GM12892 (cell line): ENCODE measurements at places on chromosomes 2 and 18.

- no peak for DNase-seq
Measured at GRCh38 chr2:191974676-191975075, 127.8 kb upstream of the CAVIN2 start.

DNA sequence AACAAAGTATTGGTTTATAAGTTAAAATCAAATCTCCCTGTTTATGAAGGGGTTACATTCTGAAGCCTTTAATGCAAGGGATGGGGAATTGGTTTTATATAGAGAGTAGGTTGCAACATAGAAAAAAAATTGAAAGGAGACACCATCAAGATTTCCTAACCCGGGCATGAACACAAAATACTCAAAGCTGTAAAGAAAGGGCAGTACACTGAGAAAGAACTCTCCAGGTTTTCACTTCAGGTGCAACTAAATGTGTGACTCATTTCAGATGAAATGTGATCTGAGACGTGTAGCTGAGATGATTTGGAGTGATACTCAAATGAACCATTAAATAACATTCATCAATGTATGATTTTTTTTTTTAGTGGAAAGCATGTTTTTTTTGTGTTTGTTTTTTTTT, 43.6 kb downstream of the SANBR start:
- DNase-seq, result no peak

DNA sequence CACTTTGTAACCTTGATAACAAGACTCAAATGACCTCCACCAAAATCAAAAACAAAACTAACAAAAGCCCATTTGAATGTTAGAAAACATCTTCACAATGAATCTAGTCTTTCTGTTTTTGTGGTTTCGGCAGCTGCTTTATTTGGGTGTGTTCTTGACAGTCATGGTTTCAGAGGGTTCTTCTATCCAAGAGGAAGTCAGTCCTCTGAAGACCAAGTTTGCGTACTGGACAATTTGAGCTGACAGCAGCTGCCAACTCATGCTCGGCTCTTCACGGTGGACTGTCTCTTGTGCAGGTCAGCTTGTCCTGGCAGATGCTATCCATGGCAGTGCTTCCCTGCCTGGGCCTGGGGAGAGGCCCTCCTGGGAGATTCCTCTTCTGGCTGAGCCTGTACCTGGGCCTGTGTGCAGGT, 91.0 kb downstream of the TMEM17 start:
- DNase-seq, result no peak

GRCh38 chr18:35095983-35096676, 54.9 kb downstream of the MAPRE2 start:
- no peak for DNase-seq

DNA sequence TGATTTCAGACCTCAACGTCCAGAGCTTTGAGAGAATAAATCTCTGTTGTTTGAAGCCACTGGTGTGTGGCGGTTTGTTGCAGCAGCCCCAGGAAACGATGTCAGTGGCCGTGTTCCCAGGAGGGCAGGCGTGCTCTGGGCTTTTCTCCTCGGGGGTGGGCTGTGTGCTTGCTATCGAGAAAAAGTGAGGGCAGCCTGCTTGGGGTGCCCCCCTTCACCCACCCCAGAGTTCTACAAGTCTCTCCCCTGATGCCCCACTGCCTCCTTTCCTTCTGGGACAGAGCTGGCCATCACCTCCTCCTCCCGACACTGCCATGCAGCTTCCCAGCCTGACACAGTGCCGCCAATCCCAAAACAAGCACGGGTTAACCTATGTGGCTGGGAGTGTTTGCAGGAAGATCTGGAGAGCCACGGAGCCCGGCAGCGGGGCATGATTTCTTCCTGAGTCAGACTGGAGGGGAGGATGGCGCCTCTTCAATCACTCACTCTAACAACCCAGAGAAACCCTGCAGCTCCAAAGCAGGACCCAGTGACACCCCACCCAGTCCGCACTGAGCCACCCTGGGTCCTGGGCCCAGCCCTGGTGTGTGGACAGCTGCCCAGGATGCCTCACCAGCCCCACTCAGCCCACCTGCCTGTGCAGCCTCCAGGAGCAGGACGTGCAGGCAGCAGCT, 213.7 kb upstream of the RAB6C start:
- DNase-seq, result no peak

GRCh38 chr2:153431114-153431513, 47.4 kb downstream of the RPRM start:
- no peak for DNase-seq

DNA sequence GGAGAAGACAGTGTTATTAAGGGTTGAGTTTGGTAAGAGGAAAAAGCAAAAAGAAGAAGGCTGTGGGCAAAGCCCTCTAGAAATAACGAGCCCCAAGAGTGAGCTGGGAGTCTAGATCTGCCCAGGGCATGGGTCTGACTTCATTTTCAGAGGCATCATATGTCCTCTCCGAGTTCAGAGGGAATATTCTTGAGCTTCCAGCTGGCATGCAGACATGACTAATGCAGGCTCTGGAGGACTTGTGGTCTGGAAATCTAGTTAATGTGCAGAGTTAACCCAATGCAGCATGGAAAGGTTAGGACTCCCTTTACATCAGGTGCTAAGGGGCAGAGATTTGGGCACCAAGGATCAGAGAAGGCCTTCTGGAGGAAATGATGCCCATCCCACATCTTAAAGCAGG, 7.3 kb downstream of the ACMSD start:
- DNase-seq, result no peak

- DNase-seq, result no peak
Measured at GRCh38 chr18:36354989-36355388, 57.5 kb downstream of the FHOD3 start.

GRCh38 chr2:121167411-121167810, 117.6 kb downstream of the TFCP2L1 start:
- DNase-seq, result no peak

- DNase-seq, result no peak
Measured at GRCh38 chr2:197433780-197434438, 919 bp downstream of the SF3B1 start.

DNA sequence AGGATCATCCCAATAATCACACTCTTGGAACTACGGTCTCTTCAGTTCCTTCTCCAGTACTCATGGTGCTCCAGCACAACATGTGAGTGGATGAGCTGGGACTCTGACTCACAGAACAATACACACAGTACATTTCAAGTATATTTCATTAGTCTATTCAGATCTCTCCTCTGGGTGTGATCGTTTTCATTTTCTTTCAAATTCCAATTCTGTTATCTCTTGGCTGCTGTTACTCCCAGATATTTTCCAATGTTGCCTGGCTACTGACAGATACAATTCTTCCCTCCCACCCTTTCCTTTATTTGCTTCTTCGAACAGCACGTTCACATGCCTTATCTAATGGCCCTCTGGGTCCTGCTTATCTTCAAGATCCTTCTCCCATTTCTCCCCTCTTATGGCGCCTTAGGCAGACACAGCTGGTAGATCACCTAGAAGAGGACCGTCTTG, 216.0 kb downstream of the ACKR3 start:
- DNase-seq, result no peak

DNA sequence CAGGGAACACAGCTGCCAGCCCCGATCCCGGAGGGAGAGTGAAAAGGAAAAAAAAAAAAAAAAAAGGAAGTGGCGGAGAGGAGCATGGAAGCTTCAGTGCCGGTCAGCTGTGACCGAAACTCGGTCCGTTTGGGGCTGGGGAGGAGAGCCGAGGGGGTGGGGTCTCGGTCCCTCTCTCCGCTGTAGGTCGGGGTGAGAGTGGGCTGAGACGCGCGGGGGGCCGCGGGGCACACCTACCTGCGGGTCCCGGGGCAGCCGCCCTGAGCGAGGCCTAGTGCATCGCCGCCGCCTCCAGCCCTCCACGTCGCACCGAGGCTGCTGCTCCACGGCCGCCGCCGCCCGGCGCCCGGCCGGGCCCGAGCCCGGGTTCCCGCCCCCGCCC, 536 bp downstream of the VPS54 start:
- no peak for DNase-seq

- DNase-seq, result no peak
Measured at GRCh38 chr2:196533772-196534397, 105.6 kb upstream of the CCDC150 start.

GRCh38 chr18:22711192-22711685, 221.9 kb upstream of the RBBP8 start:
- no peak for DNase-seq

- no peak for DNase-seq
Measured at GRCh38 chr18:57807336-57808117, 4.4 kb upstream of the ATP8B1 start.

- no peak for DNase-seq
Measured at GRCh38 chr18:62713651-62714247, 1.6 kb upstream of the PHLPP1 start.

GRCh38 chr18:23377669-23378301, 75.3 kb upstream of the RIOK3 start:
- DNase-seq, result no peak

GRCh38 chr2:140627136-140627535, 1503.7 kb downstream of the LRP1B start:
- DNase-seq, result no peak

DNA sequence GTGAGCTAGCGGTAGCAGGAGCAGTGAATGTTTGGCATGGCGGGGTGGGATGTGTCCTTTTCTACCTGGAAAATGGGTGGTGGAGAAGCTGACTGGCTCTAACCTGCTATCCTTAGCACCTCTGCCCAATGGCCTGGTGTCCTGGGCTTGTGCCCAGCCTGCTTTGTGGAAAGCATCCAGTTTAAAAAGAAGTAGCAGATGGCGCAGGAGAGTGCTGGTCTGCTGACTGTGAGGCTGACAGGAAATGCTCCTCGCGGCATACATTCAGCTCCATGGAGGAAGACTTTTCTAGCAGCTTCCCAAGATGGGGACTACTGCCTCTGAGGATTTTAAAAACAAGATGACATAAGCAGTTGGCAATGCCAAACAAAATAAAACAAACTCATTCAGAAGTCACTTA, 56.2 kb upstream of the LYPD6B start:
- no peak for DNase-seq

DNA sequence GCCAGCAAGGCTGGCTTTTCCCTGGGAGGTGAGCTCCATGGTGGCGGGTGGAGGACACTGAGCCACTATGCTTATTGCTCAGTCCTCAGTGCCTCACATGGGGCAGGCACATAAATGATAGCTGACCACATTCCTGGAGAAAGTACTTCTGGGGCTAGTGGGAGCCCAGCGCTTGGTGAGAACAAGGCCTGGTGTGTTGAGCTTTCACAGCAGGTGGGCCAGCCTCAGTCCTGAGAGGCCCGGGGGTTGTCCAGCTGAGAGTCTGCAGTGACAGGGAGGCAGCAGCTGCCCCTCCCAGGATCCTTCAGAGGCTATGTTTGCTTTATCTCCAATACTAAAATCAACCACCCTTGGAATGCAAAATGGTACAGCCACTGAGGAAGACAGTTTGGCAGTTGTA, 217.7 kb downstream of the ZBTB7C start:
- no peak for DNase-seq

DNA sequence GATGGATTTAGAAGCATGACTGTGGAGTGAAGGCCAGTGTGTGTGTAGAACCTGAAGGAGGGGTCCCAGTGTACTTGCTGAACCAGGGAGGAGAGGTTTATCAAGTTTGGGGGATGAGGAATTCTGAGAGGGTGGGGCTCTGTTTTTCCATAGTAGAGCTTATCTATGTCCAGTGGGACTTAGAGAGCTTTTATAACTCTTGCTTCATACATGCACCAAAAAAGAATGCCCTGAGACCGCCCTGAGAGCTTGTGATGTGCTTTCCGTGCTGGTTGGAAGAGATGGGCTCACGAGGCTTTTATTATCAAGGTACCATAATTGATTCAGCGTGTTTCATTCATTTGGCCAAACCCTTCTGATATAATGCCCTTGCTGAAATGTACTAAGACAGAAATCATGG, 100.2 kb downstream of the MTCL1 start:
- no peak for DNase-seq

DNA sequence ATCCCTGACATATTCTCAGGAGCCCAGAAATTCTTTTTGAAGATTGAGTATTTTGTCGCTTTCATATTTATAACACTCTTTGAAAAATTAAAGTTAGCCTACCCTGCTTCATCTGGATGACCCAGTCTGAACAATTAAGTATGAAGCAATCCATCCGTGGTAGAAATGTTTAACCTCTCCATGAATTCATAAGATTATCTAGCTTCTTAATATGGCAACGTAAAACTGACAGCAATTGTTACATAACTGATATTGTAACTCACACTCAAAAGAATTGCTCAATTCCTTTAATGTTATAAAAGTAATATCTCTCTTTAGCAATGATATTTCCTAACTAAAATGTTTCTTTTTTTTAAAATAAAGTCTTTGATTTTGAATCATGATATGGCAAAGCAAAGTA, 7.2 kb upstream of the ABCA12 start:
- no peak for DNase-seq

DNA sequence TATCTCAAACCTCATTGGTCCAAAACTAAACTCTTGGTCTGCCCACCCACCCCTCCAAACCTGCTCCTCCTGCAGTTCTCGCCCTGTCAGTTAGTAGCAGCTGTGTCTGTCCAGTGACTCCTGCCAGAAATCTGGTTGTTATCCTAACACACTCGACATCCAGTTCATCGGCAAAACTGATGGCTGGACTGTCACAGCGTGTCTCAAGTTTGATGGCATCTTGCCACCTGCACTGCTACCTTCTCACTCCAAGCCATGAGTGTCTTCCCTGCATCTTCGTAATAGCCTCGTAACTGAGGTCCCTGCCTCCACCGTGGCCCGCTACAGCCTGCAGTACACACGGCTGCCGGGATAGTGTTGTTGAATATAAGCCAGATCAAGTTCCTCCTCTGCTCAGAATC, 470.1 kb upstream of the RAB12 start:
- no peak for DNase-seq

DNA sequence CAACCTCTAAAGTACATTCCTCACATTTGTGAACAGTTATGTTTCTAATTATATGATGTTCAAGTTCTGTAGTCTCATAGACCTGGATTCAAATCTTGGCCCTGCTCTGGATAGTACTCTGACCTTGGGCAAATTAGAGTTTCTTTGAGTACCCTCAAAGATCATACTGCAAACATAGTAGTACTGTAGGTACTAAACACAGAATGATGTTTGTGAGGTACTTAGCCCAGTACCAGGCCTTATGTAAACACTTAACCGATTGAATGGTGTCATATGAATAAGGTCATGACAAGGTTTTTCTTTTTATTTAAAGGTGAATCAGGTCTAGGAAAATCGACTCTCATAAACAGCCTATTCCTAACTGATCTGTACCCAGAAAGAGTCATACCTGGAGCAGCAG, 19.1 kb downstream of the SEPTIN2 start:
- no peak for DNase-seq

DNA sequence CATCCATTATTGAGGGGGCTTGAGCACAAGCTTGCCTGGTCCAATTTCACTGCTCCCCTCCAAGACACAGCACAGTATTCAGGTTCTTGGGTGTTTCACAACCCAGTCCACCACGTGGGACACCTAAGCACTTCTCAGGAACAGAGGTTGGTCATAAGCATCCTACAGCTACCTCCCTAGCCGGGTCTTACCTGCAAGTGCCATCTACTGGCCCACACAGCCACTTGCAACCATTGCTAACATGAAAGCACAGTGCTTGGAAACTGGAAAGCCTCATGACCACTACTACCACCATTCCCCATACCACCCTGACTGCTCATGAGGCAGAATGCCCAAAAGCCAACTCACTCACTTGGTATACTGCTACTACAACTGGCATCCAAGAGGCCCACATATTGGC, 105.7 kb upstream of the RPRM start:
- no peak for DNase-seq
